ENCODE measurements at places on chromosomes 4 and X.
A peak's percentile ranks its signal among the peaks of the same experiment; 100 is the strongest.

DNA sequence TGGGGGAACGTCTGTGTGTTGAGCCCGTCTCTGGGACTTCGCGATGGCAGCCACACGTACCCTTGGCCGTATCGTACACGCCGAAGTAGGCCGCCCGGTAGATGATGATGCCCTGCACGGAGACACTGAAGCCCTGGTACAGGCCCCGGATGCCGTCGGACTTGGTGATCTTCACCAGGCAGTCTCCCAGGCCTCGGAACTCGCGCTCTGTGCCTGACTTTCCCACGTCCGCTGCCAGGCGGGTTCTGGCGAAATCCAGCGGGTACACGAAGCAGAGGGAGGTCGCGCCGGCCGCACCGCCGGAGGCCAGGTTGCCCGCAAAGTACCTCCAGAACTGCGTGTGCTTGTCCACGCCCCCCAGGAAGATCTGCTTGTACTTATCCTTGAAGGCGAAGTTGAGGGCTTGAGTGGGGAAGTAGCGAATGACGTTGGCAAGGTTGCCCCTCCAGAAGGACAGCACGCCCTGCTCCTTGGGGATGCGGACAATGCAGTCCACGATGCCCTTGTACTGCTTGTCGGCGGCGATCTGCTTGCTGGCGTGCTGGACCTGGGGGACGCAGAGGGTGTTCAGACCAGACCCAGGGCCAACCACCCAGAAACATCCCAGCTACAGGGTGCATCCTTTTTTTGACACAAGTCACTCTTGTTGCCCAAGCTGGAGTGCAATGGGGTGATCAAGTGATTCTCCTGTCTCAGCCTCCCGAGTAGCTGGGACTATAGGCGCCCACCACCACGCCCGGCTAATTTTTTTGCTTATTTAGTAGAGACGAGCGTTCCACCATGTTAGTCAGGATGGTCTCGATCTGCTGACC is 2.5 kb downstream of the SLC25A6 start:
- DNase-seq, result no peak

- peak; percentile 95 for DNase-seq
Measured at GRCh38 chrX:134622056-134622812, 36.0 kb downstream of the PLAC1 start.

DNA sequence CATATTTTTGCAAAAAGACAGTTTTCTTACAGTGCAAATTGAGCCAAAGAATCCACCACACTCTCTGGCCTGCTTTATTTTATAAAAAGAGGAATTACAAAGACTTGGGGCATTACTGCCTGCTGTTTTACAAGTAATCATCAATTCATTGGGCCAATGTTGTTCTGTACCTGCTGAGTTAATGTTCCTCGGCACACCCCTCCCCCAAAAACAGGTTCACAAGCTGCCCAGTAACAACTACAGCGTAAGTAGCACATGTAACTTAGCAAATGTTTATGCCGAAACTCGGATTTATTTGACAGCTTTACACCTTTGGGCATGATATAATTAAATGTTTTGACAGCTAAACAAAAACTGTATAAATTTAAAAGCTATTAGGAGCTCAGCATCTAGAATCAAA is 214.6 kb upstream of the MAB21L2 start:
- no peak for DNase-seq

DNA sequence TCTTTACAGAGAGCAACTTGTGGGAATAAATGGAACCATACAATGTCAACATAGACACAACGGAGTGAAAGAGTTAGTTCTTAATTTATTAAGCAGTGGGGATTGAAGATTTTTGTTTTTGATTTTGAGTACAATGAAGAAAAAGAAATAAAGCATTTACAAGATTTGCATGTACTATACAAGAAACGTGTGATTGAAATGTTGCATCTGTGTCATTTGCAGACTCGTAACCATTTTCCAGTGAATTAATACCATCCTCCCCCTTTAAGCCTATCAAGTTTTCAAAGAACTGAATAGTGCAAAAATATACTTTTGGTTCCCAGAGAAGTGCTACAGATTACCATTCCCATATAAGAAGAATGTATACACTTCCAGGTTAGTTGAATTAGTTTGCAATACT is 8.6 kb upstream of the KDR start:
- no peak for DNase-seq

- DNase-seq, result no peak
Measured at GRCh38 chr4:519203-519651, 20.2 kb downstream of the PIGG start.

All from fibroblast of skin of right quadriceps (primary cell).